Activated B cell treated with CpG ODN at 0.5 μM for 24 hours (primary cell): ENCODE measurements at places on chromosomes 3 and 15.

GRCh38 chr3:2810723-2811122, 299.5 kb downstream of the IL5RA start:
- DNase-seq, result no peak

DNA sequence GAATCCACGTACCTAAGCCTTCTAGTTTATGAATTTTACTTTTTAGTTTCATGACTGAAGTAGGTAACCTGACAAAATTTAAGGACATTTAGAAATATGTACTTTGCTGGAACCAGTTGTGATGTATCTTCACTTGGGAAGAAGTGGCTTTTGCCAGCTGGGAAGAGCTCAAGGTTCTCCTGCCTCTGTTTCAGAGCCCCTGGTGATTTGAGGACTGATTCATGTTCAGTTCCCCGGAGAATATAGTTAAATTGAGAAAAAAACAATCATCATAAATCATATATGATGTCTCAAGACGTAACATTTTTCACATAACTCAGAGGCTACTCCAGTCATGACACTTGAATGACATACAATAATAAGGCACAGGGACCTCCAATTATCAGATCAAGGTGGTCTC, 473.4 kb downstream of the EPHA3 start:
- no peak for DNase-seq

- peak; percentile 55 for DNase-seq
These were observed 34.2 kb upstream of the VPS8 start for GRCh38 chr3:184777566-184778356.

- DNase-seq, result no peak
These were observed 24.7 kb upstream of the PRR23E start for GRCh38 chr3:127168271-127168670.

GRCh38 chr3:188867691-188868265, 304.0 kb upstream of the TPRG1 start:
- no peak for DNase-seq

DNA sequence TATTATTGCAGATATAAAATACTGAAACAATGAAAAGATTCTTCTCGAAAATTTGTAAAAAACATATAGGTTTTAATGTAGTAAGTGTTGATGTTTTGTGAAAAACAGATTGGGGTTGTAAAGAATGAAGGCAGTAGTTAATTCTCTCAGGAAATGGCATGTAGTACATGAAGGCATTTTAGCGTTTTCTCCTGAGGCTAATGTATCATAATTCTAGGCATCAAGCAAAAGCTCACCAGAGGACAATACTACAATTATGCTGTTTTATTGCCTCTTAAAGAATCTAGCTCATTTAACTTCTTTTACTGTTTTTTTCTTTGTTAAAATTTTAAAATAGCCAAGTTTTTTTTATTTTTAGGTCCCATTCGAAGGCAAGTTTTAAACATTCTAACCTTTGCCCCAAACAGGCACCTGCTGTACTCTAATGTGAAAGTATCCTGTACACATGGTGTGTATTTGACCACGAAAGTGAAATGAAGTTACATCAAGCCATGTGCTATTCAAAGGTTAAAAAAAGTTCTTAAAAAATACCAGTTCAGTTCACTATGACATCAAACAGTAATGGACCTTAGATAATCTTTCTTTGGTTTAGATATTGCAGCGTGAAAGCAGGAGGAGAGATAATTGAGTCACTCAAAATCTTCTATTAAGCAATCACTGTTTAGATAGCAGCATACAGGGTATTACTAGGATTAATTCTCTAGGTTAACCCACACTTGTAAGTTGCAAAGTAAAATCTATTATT, 163.6 kb downstream of the ECT2 start:
- DNase-seq, result no peak

DNA sequence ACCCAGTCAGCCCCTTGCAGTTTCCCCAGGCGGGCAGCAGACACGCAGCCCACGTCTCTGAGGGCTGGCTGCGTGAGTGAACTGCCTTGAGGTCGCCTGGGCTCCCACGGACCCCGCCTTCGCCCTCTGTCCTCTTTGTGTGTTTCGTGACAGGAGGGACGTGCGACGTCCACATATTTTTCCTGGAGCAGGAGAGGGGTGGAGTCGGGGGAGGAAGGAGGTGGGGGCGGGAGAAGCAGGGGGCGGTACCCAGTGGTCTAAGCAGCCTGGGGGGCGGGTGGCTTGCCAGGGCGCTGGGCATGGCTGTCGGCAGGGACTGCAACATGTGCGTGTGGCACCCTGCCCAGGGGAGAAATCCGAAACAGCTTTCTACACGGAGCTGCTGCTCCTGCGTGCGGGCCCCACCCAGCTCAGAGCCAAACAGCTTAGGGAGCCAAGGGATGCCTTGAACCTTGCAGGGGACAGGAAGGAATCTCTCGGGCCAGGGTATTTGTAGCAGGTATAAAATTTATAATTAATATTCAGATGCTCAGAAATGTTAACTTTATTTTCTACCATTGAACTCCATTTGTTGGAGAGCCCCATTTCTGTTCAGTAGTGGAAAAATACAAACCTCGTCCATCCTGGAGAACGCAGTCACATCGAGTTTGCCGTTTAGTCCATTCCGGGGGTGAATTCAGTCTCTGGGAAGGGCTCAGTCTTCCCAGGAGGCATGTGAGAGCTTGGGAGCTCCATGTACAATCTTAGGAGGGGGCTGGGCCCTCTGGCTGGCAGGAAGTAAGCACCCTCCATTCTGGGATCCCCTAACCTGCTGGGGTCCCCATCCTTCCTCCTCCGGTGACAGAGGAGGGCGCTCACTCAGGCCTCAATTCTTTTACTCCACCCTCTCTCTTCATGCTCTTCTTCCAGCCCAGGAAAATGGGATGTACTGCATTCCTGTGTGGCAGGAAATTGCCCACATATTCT, 79.1 kb upstream of the MEF2A start:
- DNase-seq, result no peak

- no peak for DNase-seq
These were observed 16.3 kb upstream of the LRRFIP2 start for GRCh38 chr3:37190667-37191066.
